ENCODE measurements at places on chromosomes 4 and X. TPM values are rescaled to one million over a fixed set of nuclear protein-coding genes. Genes with fewer than 3 reads are reported as not detected.

DNA sequence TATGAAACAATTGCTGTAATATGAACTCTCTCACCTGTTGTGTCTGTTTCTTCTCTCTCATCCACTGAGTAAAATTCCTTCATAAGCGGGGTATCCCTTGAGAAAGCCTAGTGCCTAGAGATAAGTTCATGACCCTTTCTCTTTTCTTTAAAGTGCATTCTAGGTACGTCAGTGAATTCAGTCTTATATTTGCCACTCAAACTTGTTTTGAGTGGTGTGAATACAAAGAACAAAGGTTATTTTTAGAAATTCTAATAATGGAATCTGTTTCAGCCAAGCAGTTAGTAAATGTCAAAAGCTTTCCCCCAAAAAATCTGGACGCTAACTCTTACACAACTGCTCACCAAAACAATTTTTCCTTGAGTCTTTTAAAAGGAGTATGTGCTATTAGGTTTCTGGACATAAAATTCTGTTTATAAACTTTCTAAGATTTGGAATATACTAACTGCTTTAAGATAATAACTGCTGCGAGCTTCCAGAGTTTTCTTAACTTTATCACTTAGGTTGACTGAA, 112.0 kb downstream of the VEGFC start:
- no peak for DNase-seq

NPY5R gene
- polyA plus RNA-seq: 6.1 TPM

GRCh38 chr4:183722731-183723560, 63.9 kb downstream of the TRAPPC11 start:
- no peak for DNase-seq

GRCh38 chrX:63506320-63506719, 155.2 kb upstream of the SPIN4 start:
- DNase-seq: no peak

BCAP31 gene
- 192 TPM for polyA plus RNA-seq

- no peak for DNase-seq
These were observed 60.0 kb downstream of the TIGD2 start for GRCh38 chr4:89171176-89171805.

ENOPH1 gene
- polyA plus RNA-seq: 59.4 TPM

GRCh38 chr4:181468451-181468850, 774.8 kb upstream of the TENM3 start:
- no peak for DNase-seq

DNA sequence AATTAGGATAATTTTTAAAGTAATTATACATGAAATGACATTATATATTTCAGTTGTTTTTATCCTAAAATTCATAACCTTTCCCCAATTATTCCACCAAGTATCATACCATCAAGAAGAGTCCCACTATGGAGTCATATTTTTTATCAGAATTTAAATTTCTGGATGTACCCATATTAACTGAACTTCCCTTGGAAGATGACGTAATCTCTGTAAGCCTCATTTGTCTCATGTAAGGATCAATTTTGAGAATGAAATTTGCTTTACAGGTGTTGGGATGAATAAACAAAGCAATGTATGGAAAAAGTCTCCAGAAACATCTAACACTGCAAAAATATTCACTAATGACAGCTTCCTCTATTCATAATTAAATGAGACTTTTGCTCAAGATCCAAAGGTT, 147.5 kb downstream of the NPFFR2 start:
- DNase-seq: no peak

- no peak for DNase-seq
These were observed 22.9 kb downstream of the SH3TC1 start for GRCh38 chr4:8221985-8222384.

GRCh38 chr4:38601244-38601915, 62.6 kb upstream of the KLF3 start:
- no peak for DNase-seq

DNA sequence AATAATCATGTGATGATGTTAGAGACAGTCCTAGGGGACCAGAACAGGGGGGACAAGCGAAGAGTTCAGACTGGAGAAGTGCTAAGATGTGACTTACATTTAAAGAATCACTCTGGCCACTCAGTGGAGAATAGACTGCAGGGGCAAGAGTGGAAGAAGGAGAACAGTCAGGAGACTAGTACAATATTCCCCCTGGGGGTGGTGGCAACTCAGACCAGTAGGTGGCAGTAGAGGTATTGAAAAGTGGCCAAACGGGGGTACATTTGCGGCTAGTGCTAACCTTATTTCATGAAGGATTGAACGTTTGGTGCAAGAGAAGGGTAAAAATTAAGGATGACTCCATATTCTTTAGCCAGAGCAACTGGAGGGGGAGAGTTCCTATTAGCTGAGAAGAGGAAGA, 2.7 kb upstream of the BMX start:
- DNase-seq: no peak

- no peak for DNase-seq
These were observed 138.6 kb downstream of the AFF1 start for GRCh38 chr4:87073199-87074120.

IBSP gene
- polyA plus RNA-seq: not detected

- no peak for DNase-seq
These were observed 54.8 kb downstream of the DHX15 start for GRCh38 chr4:24529555-24529954.

EDNRA gene
- 98.4 TPM for polyA plus RNA-seq

DNA sequence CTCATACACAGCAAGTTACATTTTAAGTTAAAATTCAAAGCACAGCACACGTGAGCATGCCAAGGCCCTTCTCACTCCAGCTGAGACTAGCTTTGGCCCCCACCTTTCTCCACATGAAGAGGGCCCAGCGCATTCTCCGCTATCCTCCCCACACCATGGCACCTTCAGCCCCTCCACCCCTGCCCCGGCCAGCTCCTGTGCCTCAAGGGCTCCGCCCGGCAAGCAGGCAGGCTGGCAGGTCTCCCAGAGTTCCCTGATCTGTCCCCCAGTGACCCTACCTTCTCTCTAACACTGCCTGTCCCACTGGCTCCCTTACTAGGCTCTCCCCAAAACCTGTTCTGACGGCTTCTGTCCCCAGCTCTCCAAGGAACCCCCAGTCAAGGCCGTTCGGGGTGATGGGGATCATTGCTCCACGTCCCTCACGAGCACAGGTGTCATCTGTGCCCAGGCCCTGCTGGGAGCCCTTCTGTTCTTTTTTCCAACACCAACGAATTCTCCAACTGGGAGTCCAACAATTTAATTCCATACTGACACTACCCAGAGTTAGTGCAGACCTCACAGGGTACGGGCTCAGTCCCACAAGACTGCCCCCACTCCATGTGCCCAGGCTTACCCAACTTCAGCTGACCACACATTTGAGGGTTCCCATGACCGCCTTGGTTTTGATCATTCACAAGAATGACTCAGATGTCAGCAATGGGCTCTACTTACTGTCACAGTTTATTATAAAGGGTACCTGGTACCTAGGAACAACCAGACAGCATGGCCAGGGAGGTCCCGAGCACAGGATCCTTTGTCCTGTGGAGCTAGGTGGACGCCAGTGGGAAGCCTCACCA, 4.2 kb downstream of the LETM1 start:
- no peak for DNase-seq

DNA sequence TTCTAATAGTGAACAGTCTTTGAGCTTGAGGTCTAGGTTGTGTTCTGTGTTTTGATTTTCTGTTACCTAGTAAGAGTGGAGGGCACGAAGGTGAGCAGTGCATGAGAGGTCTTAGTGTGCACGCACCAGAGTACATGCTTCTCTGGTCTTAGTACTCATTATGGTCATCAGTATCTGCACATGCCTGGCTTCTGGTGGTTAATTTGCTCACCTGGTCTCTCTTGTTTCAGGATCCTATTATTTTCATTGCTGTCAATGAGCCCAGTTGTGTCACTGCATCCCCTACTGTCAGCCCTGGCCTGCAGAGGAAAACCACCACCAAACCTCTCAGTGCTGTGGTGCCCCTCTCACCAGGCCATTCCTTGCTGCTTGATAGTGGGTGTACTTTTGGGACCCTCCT, 54.8 kb downstream of the NSUN7 start:
- DNase-seq: no peak

DNA sequence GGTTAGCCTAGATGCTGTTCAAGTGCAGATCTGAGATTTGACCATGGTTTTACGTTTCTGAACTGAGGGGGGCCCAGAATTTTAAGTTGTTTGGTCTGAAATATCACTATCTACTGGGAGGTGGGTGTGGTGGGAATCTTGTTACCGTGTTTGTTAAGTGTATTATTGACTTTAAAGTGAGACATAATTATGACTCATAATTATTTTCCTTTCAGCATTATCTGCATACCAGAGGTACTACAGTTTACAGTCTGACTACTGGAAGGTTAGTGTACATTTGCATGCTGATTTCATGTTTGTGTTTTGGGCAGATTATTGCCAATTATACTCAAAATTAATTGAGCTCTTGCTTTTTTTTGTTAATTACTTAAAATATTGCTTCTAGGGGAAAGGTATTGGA, 101.5 kb downstream of the KDM6A start:
- DNase-seq: no peak

- no peak for DNase-seq
These were observed 45.3 kb downstream of the EFNB1 start for GRCh38 chrX:68874076-68874475.

DDIT4L gene
- polyA plus RNA-seq: 2.6 TPM

PPP2R2C gene
- polyA plus RNA-seq: 0.66 TPM

DNA sequence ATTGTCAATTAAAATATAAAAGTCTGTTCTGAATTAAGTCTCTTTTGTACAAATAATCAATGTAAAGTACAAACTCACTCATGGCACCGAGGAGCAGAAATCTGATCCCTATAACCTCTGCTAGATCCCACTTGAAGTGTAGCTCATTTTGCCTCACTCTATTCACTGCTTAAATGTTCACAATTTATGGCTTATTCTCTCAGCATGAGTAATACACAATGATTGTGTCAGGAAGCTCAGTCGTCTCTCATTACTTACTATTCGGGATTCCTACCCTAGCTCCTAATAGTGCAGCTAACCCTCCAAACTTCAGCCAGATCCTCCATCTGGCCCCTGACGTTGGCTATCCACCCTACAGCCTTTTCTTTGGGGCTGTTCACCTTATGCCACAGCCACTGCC, 4.7 kb upstream of the AMMECR1 start:
- DNase-seq: no peak

DNA sequence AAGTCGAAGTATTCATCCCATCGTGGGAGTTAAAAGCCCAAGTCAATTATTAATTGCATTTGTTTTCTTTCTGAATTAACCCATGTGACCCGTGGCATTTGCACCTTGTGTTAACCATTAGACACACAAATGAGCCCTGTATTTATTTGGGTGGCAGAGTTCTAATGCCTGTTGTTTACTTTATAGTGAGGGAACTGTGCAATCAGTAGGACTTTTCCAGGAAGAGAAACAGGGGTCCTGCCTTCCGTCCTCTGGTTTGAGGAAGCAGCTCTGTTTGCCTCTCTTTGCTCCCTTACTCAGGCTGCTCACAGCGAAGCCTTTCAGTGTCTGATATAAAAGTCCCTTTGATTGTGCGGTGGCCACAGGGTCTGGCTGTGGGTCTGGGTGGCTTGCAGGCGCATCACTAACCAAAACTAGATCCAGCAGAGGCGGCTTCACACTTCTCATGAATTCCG, 263.6 kb downstream of the PTTG2 start:
- DNase-seq: no peak
